ENCODE measurements at places on chromosomes 5 and 9.

DNA sequence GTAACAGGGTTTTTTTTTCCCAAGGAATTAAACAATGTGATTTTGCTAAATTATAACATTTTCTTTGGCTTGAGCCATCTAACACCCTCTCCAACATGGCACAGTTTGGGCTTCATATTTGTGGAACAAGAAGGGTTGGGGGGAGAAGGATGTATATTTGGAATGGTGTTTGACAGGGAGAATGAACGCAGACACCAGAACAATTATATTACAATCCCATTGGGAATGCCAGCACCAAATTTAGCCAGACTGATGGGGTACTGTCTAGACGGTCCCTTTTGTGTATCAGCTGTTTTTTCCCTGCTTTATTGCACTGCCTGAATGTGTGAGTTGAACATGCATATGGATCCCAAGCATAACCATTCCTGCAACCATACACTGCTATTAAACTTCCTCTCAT lies 130.9 kb upstream of the TMEM161B start:
- no peak for DNase-seq

GRCh38 chr9:132238992-132239391 lies 77.1 kb downstream of the NTNG2 start:
- DNase-seq = no peak

- peak; percentile 85 for DNase-seq
Observed at GRCh38 chr5:5270958-5271785, 131.0 kb downstream of the ADAMTS16 start.

DNA sequence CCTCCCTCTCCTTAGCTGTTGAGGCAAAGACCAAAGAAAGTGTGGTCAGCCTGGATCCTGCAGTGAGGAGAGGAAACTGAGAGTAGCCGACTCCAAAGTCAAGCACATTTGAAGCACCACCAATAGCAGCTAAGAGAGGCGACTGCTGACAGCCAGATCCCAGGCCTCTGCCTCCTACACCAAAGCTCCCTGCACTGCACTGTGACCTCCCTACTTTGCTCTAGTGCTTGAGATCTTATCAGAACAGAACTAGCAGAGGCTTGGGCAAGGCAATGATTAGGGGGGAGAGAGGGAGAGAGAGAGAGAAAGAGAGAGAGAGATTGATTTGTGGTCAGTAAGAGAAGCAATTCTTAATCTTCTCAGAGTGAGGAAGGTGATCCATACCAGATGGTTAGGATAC lies 216.3 kb downstream of the CDK5RAP2 start:
- DNase-seq = peak; percentile 29

- no peak for DNase-seq
Observed at GRCh38 chr5:90224342-90224741, 185.2 kb downstream of the CETN3 start.

DNA sequence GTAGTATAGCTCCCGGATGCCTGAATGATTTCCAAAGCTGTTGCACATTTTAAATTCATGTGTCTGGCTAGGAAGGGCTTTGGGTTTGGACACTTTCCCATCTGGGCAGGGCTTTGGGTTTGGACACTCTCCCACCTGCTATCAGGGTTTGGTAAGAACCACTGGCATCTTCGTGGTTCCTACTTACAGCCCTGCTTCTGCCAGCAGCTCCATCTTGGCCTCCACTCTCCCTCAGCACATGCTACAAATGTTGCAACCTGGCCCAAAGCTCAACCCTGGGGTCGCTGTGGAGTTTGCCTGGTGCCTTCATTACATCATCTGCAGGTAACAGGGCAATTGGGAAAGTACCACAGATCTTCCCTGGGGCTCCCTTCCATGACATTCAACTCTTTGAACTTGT lies 3.5 kb downstream of the TMCO6 start:
- DNase-seq = peak; percentile 44

DNA sequence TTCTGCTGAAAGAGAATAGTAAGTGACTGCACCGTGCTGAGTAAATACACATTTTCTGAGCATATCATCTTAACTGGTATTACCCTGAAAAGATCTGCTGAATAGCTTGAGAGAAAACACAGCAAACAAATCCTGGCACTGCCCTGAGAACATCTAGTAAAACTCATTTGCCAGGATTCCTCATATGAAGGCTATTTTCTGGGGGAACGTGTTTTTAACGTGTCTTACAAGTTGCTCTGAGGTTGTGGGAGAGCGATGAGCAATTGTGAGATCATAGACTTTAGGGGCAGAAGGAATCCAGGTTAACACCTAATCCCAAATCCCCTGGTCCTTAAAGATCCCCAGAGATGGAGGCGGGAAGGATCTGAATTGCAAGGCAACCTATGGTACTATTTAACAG lies 331.9 kb upstream of the RFX3 start:
- no peak for DNase-seq
